ENCODE measurements at places on chromosomes 3 and 15.
A peak's percentile ranks its signal among the peaks of the same experiment; 100 is the strongest.

GRCh38 chr15:23642413-23643044, 5.1 kb downstream of the MAGEL2 start:
- peak; percentile 12 for DNase-seq

GRCh38 chr15:101381671-101382212, 86.7 kb upstream of the SNRPA1 start:
- no peak for DNase-seq

DNA sequence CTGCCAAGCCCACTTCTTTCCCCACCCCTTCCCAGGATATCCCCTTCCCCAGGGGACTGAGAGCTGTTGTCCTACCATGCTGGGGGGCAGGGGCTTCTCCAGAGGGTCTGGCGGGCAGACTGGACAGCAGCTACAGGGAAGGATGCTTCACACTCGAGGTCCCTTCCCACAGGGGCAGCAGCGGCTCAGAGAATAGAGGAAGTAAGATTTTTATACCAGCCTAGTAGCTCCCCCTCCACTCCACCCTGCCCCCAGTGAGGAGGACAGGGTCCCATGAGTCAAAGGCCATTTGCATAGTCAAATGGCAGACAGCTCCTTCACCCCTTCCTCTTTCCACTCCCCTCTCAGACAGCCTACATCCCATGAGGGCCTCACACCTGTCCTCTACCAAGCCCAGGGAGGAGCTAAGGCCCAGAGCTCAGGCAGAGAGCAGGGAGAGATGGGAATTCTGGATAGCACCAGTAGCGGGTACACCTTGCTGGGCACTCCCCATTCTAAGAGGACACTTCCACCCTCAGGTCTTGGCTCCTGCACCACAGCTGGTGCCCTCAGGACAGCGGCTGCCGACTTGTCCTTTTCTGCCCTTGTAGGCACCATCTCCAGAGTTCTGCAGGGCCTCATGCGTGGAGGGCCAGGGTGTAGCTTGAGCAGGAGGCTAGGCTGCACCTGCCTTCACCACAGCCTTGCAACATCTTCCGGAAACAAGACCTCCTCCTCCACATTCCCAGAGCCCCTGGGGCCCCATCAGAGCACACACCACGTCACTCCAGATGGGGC, at the start of gene TLR9:
Gene TLR9 (minus strand): TSS at position 194 of the 777 bp plus-strand sequence. CDS start 116 bp downstream, at position 78.
- DNase-seq: no peak

- DNase-seq: peak; percentile 3
Measured at GRCh38 chr3:98900265-98901118, 1.0 kb downstream of the DCBLD2 start.

DNA sequence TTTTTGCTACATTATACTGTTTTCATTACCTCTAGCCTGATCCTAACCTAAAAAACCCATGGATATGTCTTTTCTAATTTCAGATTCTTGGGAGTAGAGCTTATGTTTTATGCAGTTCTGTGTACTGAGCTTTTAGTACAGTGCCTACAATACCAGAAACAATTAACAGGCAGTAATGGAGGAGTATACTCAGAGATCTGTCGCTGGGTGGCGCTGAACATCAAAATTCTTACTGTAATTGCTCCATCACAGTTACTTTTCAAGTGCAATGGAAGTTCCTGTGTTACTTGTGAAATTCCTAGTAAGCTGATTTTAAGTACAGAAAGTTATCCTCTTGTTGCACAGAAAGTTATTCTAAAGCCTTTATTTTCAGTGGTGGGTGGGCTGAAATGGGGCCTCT, 66.9 kb downstream of the RNF13 start:
- no peak for DNase-seq

GRCh38 chr15:53512029-53512428, 247.4 kb downstream of the WDR72 start:
- DNase-seq: no peak

GRCh38 chr15:90340345-90340744, 11.7 kb upstream of the ZNF774 start:
- no peak for DNase-seq

- no peak for DNase-seq
Measured at GRCh38 chr3:120688121-120688520, 6.1 kb upstream of the HGD start.

DNA sequence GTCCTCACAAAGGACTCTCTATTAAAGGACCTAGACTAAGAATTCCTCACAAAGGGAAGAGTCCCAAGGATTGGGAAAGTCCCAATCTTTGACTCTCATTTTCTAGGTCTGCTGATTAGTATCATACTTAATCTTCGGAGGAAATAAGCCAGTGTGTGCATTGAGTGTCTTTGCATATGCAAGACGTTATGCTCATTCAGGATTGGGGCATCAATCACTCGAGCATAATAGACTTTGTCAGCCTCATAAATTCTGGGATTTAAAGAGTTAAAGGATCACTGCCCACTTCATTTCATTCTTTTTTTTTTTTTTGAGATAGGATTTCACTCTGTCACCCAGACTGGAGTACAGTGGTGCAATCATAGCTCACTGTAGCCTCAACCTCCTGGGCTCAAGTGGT, 154.3 kb downstream of the RBPMS2 start:
- no peak for DNase-seq

DNA sequence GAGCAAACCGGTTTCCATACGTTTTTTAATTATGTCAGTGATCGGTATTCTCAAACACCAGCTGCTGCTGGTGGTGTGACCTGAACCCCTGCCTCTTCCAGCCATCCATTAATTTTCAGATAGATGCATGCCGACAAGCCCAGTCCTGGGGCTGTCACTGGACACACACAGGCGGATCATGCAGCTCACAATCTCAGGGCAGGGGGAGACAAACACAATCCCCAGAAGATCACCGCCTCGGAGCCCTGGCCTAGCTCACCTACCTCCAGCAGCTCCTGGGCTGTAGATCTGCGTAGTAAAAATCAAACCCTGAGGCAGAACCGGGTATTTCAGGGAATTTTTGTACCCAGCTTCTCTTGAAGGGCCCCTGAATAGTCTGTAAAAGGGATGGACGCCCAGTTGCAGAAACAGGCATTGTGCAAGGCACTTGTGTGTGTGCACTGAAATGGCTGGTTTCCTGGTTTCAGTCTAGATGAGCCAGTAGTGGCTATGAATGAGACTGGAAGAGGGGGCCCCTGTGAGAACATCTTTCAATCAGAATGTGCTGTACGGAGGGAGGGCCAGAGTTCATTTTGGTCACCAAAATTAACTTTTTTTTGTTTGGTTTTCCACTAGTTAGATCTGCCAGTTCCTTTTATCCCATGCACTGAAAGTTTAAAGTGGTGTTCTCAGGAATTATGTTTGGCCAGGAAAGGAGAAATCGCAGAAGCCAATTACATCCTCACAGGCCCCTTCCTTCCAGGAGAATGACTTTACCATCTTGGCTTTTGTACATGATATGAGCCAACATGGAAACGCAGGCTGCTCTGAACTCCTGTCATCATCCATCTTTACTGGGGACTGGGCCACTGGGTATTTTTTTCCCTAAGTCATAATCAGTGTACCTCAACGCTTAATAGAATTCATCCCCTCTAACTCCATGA, 55.0 kb upstream of the RPL32 start:
- no peak for DNase-seq

- DNase-seq: no peak
Measured at GRCh38 chr3:126436826-126437717, 38.6 kb downstream of the ZXDC start.

GRCh38 chr3:144011251-144011799, 39.7 kb downstream of the DIPK2A start:
- DNase-seq: no peak

- no peak for DNase-seq
Measured at GRCh38 chr3:23108451-23109057, 94.6 kb upstream of the UBE2E2 start.

- no peak for DNase-seq
Measured at GRCh38 chr15:89144491-89144890, 56.2 kb downstream of the ABHD2 start.

DNA sequence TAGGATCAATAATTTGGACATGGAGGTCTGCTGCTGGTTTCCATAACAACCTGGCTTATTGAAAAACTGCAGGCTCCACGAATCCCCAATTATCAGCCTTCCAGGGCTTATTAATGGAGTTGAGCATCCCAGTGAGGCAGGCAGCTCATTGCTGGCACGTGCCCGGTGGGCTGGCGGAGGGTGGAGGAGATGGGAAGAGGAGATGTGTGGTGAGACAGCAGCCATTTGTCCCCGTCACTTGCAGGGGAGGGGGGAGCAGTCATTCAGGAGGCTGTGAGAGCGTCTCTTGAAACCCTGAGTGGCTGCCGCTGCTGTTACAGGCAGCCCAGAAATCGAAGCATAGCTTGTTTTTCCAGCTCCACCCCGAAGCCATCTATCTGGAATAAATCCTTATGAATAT, 70.6 kb downstream of the GAP43 start:
- no peak for DNase-seq

DNA sequence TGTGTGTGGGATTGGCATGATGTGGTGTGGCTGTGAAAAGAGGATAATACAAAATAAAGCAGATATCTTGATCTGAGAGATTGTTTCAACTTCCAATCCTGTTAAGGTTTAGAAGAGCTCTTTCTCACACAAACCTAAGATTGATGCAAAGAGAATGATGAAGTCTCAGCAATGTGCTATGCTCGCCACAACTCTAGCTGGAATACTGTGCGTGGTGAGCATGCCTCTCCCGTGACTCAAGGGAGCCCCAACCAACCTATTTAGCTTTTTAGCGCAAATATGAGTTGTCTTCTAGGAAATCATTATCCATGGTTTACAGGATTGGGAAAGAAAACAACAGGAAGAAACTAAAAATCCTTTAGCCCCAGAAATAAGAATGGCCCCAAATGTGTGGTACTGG, 28.5 kb downstream of the BTLA start:
- no peak for DNase-seq
